ENCODE measurements at places on chromosomes 12 and 14. TPM values are rescaled to one million over a fixed set of nuclear protein-coding genes. Genes with fewer than 3 reads are reported as not detected.

DNA sequence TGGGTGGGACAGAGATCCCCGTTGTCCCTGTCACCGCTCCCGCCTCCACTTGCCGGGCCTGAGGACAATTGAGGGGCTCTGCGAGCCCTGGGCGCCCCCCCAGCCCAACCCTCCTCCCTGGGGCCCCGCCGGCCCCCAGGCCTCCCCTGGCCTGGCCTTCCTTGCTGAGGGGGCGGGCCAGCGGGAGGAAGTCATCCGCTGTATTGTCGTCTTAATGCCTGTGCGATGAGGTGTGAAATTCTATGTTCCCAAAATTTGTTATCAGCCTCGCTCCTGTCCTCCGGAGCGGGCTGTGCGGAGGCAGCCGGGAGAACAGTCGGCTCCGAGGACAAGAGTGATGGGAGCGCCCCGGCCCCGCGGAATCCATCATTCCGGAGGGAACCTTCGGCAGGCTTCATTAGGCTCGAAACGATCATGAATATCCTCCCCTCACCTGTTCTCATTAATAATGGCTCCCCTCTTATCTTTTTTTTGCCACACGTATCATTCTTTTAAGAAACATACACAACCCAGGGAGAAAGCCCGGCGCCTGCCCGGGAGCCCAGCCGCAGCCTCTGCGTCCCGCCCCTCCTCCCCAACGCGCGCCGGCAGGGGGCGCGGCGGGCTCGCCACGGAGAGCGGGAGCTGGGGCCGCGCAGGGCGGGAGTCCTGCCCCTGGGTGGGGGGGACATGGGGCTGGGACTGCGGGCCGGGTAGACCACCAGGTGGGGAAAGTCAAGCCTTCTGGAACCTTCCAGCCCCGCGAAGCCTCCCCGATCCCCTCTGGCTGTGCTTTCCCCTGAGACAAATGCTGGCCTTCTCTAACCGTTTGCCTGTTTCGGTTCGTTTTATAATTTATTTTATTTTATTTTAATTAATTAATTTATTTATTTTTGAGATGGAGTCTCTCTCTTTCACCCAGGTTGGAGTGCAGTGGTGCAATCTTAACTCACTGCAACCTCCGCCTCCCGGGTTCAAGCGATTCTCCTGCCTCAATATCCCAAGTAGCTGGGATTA is 17.1 kb upstream of the DLK1 start:
- no peaks in the 10 kb centered on the region for H3K36me3 ChIP-seq
- H3K27me3 ChIP-seq: no peaks in the 10 kb centered on the region
- no peak for DNase-seq
- H3K27ac ChIP-seq: no peak overlapping the region
- H3K4me3 ChIP-seq: no peak overlapping the region
- H3K4me1 ChIP-seq: no peaks in the 10 kb centered on the region

- no peak overlapping the region for H3K4me3 ChIP-seq
- no peaks in the 10 kb centered on the region for H3K27me3 ChIP-seq
- H3K36me3 ChIP-seq: no peaks in the 10 kb centered on the region
- H3K27ac ChIP-seq: no peak overlapping the region
These were observed 439.3 kb upstream of the FLRT2 start for GRCh38 chr14:85090681-85091080.

The VPS37B gene
- total RNA-seq: 99.2 TPM

DNA sequence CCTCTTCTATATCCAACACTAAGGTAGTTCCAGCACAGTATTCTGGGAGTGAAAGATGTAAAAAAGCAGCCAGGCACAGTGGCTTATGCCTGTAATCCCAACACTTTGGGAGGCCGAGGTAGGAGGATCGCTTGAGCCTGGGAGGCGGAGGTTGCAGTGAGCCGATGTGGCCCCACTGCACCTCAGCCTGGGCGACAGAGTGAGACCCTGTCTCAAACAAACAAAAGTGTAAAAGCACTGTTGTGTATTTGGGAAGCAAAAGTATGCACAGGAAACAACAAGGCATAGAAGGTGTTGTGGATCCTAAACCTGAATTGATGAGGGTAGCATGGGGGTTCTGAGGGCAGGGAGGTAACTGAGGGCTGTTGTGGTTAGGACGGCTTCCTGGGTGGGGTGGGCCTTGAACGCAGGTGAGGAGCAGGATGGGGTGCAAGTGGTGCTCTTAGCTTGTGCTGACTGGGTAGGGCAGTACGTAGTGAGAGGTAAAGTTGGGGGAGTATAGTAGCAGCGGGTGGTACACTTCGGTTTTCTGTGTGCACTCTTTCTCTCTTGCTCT is 64.2 kb downstream of the RASSF3 start:
- DNase-seq: peak; percentile 59
- peak overlapping the region; percentile 92 for H3K27ac ChIP-seq
- H3K36me3 ChIP-seq: peaks cover 2% of the 10 kb centered on the region
- H3K4me3 ChIP-seq: peak overlapping the region; percentile 38

The MDGA2 gene
- not detected for total RNA-seq

- peak overlapping the region; percentile 83 for H3K4me3 ChIP-seq
- peak overlapping the region; percentile 92 for H3K27ac ChIP-seq
- DNase-seq: peak; percentile 47
- no peaks in the 10 kb centered on the region for H3K36me3 ChIP-seq
- H3K4me1 ChIP-seq: peaks cover 30% of the 10 kb centered on the region
These were observed 604 bp downstream of the EEA1 start for GRCh38 chr12:92928421-92928961.

- peak; percentile 60 for DNase-seq
- no peak overlapping the region for H3K4me3 ChIP-seq
- H3K4me1 ChIP-seq: no peaks in the 10 kb centered on the region
- H3K36me3 ChIP-seq: no peaks in the 10 kb centered on the region
- no peak overlapping the region for H3K27ac ChIP-seq
These were observed 107.3 kb downstream of the SAMD4A start for GRCh38 chr14:54674046-54674741.

The OR11H6 gene
- not detected for total RNA-seq

DNA sequence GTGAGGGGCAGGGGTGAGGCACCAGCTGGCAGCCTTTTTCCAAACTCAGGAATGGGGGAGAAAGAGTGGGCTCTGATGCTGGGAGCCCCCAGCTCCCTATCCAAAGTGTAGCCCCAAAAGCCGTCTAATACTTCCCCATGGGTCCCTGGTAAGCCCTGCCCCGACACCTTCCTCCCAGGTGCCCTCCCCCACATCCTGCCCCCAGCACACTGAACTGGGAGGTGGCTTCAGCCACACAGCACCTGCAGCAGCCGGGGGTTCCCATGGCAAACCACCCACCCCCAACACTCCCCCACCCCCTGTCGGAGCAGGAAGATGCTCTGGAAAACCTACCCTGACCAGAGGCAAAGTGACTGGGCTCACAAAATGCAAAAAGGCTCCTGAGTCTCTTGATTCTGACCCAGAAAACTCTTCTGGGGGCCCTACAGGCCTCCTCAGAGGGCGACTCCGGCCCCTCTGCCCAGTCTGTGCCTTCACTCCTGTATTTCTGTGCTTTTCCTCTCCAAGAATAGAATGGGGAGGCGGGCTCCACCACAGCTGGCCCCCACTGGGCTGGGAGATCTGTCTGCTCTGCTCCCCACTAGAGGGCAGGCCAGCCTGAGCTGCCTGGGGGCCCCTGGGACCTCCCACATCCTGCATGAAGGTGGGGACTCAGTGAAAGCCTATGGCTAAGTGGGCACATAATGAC is 81.6 kb downstream of the ITPK1 start:
- peaks cover 26% of the 10 kb centered on the region for H3K4me1 ChIP-seq
- H3K27ac ChIP-seq: peak overlapping the region; percentile 57
- no peaks in the 10 kb centered on the region for H3K27me3 ChIP-seq
- no peaks in the 10 kb centered on the region for H3K36me3 ChIP-seq
- H3K4me3 ChIP-seq: no peak overlapping the region
- DNase-seq: no peak

The TEAD4 gene
- not detected for total RNA-seq

The GZMH gene
- total RNA-seq: 0.86 TPM

GRCh38 chr14:100325958-100326357 is 2.8 kb downstream of the SLC25A47 start:
- DNase-seq: no peak
- H3K4me3 ChIP-seq: no peak overlapping the region
- H3K27ac ChIP-seq: no peak overlapping the region
- H3K4me1 ChIP-seq: no peaks in the 10 kb centered on the region
- no peaks in the 10 kb centered on the region for H3K36me3 ChIP-seq
- no peaks in the 10 kb centered on the region for H3K27me3 ChIP-seq

DNA sequence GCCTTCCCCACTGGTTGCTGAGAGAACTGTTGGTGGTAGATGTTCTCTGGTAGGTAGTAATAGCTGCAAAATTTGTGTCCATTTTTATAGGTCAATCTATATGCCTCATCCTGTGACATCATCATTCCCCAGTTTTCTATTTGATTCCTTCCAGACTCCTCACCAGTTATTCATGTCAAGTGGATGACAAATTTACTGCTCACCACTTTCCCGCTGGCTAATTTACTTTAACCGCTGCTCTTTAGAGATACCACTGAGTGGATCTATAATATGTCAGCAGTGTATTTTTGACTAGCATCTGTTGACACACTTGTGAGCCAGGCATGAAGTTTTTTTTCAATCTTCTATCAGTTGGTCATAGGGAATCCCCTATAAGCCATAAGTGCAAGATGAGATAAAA is 24.6 kb downstream of the GPR65 start:
- no peak overlapping the region for H3K27ac ChIP-seq
- H3K36me3 ChIP-seq: no peaks in the 10 kb centered on the region
- peaks cover 25% of the 10 kb centered on the region for H3K4me1 ChIP-seq

GRCh38 chr14:69812711-69813110 is 15.7 kb upstream of the SLC10A1 start:
- no peaks in the 10 kb centered on the region for H3K27me3 ChIP-seq
- H3K27ac ChIP-seq: no peak overlapping the region
- H3K36me3 ChIP-seq: no peaks in the 10 kb centered on the region
- no peaks in the 10 kb centered on the region for H3K4me1 ChIP-seq
- H3K4me3 ChIP-seq: no peak overlapping the region

- DNase-seq: no peak
- no peak overlapping the region for H3K4me3 ChIP-seq
- H3K4me1 ChIP-seq: no peaks in the 10 kb centered on the region
- no peaks in the 10 kb centered on the region for H3K27me3 ChIP-seq
These were observed 58.2 kb downstream of the CACNA1C start for GRCh38 chr12:2110849-2111566.

The AVPR1A gene
- total RNA-seq: 0.15 TPM

The GLIPR1L2 gene
- 0.27 TPM for total RNA-seq

- no peaks in the 10 kb centered on the region for H3K36me3 ChIP-seq
- DNase-seq: no peak
- no peaks in the 10 kb centered on the region for H3K27me3 ChIP-seq
- H3K4me3 ChIP-seq: no peak overlapping the region
- no peaks in the 10 kb centered on the region for H3K4me1 ChIP-seq
These were observed 135.0 kb downstream of the FOXG1 start for GRCh38 chr14:28901631-28902030.

DNA sequence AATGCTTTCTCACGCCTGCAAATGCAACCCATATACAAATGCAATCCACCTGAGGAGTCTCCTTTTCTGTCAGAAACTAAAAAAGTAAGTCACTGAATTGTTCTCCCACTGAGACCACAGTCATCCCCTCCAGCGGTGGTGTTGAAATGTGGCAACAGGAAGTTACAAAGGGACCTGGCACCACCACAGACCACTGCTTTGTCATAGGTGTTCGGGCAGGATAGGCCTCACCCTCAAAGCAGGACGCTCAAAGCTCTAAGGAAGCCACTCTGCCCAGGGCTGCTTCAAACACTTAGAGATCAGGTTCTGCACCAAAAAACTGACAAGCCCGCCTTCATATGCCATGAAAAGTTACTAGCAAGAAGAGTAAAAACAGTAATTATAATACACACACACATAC is 11.3 kb downstream of the PHLDA1 start:
- no peaks in the 10 kb centered on the region for H3K36me3 ChIP-seq
- H3K4me3 ChIP-seq: peak overlapping the region; percentile 74
- DNase-seq: peak; percentile 50
- H3K27me3 ChIP-seq: no peaks in the 10 kb centered on the region

The SYT1 gene
- not detected for total RNA-seq

The GPR137C gene
- 0.22 TPM for total RNA-seq

The ZC2HC1C gene
- 0.99 TPM for total RNA-seq

DNA sequence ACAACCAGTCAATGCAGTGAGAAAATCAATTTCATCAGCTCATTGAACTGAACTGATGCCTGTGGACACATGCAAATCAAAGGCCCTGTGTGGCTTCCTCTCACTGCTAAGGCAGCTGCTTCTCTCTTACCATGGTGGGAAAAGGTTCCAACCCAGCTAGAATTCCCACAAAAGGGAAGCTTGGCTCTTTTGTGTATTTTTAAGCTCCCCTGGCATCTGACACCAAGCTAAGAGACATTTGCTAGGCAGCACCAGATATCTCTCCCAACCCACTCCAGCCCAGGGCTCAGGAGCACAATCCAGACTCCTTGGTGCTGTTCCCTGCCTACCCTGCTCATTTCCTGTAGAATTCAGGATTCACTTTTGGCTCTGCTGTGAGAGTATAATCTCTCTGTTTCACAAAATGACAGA is 129.6 kb downstream of the GXYLT1 start:
- no peaks in the 10 kb centered on the region for H3K27me3 ChIP-seq
- H3K4me3 ChIP-seq: no peak overlapping the region
- H3K4me1 ChIP-seq: no peaks in the 10 kb centered on the region

The GLRX5 gene
- total RNA-seq: 18.1 TPM

GRCh38 chr12:121279507-121279915 is 17.0 kb downstream of the CAMKK2 start:
- H3K4me3 ChIP-seq: no peak overlapping the region
- no peaks in the 10 kb centered on the region for H3K36me3 ChIP-seq
- H3K4me1 ChIP-seq: no peaks in the 10 kb centered on the region
- no peak overlapping the region for H3K27ac ChIP-seq
- DNase-seq: no peak

The C12orf50 gene
- total RNA-seq: 0.15 TPM

DNA sequence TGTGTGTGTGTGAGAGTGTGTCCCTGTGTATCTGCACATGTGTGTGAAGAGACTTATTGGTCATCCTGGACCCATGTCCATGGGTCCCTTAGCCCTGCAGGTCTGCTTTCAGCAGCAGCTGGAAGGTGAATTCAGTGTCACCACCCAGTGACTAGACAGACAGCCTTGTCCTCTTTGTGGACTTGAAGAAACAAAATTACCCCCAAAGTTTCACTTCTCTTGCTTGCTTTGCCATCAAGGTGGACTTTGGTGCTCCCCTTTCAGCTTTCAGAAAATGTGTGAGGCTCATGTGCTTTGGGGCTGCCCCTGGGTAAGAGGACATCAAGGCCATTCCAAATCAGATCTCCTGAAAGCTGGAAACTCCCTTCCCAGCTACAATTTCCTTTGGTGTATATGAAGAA is 1063.8 kb downstream of the BCL11B start:
- no peak for DNase-seq
- H3K27me3 ChIP-seq: no peaks in the 10 kb centered on the region
- H3K4me3 ChIP-seq: peak overlapping the region; percentile 0
- H3K4me1 ChIP-seq: peaks cover 58% of the 10 kb centered on the region
